Transverse colon (tissue), 4 donors: ENCODE measurements at places on chromosomes 2 and 18. TPM values are rescaled to one million over a fixed set of nuclear protein-coding genes. Genes with fewer than 3 reads are reported as not detected.

EN1 gene
- total RNA-seq = not detected

GRCh38 chr2:226679389-226680065, 120.1 kb downstream of the IRS1 start:
- no peak for DNase-seq

GALNT5 gene
- 34.0 TPM for total RNA-seq

GRCh38 chr2:234964631-234965461, 13.0 kb downstream of the SH3BP4 start:
- DNase-seq = no peak

DNA sequence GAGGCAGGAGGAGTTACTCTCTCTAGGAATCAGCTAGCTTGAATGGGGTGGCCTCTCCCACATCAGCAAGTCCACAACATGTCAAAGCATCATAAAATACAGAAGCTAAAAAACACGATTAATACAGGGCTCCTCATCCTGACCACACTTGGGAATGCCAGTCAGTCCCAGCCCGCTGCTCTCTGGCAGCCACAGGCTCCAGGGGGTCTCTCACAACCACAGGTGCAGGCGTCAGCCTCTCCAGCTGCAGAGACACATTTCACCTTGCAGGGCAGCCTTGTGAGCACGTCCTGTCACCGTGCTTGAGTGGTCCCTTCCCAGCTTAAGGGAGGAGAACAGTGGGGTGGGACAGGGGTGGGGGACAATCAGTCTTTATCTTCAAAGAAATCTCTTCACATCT, 137.4 kb upstream of the SH3BP4 start:
- DNase-seq = no peak

DNA sequence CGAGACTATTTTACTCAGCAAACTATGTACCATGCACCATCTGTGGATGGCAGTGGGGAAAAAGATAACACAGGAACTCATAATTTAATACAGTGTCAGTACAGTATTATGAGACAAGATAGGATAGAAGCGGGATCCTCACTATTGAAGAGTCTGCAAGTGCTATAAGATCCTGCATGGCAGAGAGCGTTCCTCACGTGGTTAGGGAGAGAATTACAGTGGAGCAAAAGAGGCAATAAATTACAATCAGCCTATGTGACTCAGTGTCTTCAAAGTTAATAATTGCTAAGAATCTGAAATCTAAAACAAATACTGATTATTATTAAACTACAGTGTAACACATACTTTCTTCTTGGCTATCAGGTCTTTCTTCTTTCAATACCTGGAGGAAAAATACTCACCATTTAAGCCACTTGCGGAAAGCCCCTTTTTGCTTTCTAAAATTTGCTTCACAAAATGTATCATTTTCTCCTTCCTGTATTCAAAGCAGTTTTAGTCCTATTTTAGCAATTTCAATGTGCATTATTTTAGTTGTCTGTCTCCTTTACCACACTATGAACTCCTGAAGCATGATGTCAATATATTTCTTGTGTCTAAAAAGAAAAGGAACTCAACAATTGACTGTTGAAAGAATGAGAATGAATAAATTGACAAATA, 342.9 kb downstream of the SPAG16 start:
- DNase-seq = no peak
